ENCODE measurements at places on chromosomes 1 and 21.
A peak's percentile ranks its signal among the peaks of the same experiment; 100 is the strongest.

- peaks cover 55% of the 10 kb centered on the region for H3K27me3 ChIP-seq
- no peaks in the 10 kb centered on the region for H3K4me1 ChIP-seq
- H3K36me3 ChIP-seq: no peaks in the 10 kb centered on the region
- no peak for DNase-seq
Observed at GRCh38 chr1:205358579-205358978, 1.9 kb upstream of the KLHDC8A start.

DNA sequence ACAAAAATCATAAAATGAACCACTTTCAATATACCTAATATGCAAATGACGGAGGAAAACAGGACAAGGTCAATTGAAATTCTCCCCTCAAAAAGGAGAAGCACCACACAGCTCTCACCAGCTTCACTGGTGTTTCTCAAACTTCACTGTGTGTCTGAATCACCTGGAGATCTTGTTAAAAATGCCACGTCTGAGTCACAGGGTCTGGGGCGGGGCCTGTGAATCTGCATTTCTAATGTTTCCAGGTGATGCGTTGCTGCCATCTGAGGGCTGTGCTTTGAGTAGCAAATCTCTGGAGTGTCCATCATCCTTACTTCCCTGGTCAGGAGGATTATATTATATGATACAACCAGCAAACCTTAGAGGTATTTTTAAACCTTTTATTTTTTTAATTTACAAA lies 9.0 kb downstream of the CLDN19 start:
- H3K27ac ChIP-seq: no peak overlapping the region
- H3K36me3 ChIP-seq: no peaks in the 10 kb centered on the region
- H3K4me1 ChIP-seq: no peaks in the 10 kb centered on the region
- H3K4me3 ChIP-seq: no peak overlapping the region
- peaks cover 6% of the 10 kb centered on the region for H3K27me3 ChIP-seq
- DNase-seq: peak; percentile 43

DNA sequence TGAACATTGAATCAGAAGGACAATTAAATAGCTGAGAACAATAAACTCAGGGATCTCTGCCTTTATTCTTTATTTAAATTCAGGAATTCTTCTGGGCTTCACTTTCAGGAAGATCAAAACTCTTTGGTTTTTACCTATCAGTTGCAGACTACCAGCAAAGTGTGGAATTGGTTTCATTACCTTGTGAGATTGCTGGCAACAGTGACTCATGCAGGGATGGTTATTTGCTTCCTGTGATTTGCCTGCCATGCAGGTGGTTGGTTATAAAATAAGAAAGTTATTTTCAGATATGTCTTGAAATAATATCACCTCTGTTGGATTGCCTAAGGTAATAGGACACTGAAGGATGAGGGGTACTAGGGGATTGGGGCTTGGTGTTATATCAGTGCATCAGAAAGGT lies 204.6 kb downstream of the PTBP2 start:
- H3K36me3 ChIP-seq: no peaks in the 10 kb centered on the region
- no peaks in the 10 kb centered on the region for H3K4me1 ChIP-seq
- H3K27ac ChIP-seq: no peak overlapping the region
- H3K27me3 ChIP-seq: no peaks in the 10 kb centered on the region
- no peak for DNase-seq
- H3K4me3 ChIP-seq: no peak overlapping the region

GRCh38 chr1:235945775-235946570 lies 79.3 kb upstream of the LYST start:
- H3K27me3 ChIP-seq: no peaks in the 10 kb centered on the region
- H3K27ac ChIP-seq: no peak overlapping the region
- H3K36me3 ChIP-seq: no peaks in the 10 kb centered on the region
- peaks cover 7% of the 10 kb centered on the region for H3K4me1 ChIP-seq

DNA sequence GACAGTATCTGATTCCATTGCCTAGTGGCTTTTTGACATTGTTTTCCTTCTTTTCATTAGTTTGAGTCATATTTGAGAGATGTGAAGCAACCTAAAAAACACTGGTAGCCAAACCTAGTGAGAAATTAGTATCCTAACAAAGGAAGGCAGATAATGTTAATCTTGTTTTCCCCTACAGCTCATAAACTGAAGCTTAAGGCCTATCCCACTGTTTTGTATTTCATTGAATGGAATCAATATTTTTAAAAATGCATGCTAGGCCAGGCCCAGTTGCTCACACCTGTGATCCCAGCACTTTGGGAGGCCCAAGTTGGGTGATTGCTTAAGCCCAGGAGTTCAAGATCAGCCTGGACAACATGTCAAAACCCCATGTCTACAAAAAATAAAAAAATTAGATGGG lies 1.2 kb downstream of the CR1L start:
- no peaks in the 10 kb centered on the region for H3K36me3 ChIP-seq
- peaks cover 6% of the 10 kb centered on the region for H3K4me1 ChIP-seq
- no peak for DNase-seq
- H3K27me3 ChIP-seq: peaks cover 52% of the 10 kb centered on the region
